ENCODE measurements at places on chromosomes 16 and 17. TPM values are rescaled to one million over a fixed set of nuclear protein-coding genes. Genes with fewer than 3 reads are reported as not detected.

ZSCAN32 gene
- 15.8 TPM for total RNA-seq

BAIAP3 gene
- total RNA-seq, result 1.3 TPM

KRT39 gene
- total RNA-seq, result not detected

TEX14 gene
- under 0.01 TPM for total RNA-seq

SOX9 gene
- total RNA-seq, result 81.9 TPM

GUCY2D gene
- total RNA-seq, result 0.08 TPM

Measured in mammary epithelial cell (primary cell).